ENCODE measurements at places on chromosomes 11 and 22.

DNA sequence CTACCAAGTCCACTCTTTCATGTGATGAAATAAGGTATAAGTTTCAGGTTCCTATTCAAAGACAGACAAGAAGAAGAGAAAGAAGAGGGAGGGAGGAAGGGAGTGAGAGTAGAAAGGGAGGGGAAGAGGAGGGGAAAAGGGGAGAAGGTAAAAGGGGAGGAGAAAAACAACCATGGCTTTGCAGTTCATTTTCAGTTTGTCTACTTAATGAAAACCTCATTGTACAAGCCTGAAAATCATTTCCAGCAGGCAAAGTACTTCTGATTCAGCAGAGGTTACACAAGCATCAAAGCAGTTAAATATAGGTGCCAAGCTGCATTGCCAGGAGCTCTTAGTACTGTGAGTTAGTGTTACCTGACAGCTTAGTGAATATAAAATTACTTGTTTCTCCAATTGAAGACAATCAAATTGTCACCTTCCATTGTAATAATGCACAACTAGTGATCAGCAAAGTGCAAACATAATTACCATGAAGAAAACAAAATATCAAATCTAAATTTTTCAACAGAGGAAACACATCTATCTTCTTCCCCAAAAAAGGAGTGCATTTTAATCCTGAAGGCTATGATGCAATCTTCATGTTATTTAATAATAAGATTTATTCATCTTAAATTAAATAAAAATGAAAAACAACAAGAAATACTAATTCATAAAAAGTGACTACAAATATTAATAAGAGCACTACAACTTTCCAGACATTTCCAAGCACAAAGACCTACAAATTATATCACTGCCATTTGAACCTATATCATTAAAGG lies 8.2 kb downstream of the SOX6 start:
- no peak for DNase-seq

GRCh38 chr11:121372671-121373429 lies 79.3 kb upstream of the SORL1 start:
- no peak for DNase-seq

DNA sequence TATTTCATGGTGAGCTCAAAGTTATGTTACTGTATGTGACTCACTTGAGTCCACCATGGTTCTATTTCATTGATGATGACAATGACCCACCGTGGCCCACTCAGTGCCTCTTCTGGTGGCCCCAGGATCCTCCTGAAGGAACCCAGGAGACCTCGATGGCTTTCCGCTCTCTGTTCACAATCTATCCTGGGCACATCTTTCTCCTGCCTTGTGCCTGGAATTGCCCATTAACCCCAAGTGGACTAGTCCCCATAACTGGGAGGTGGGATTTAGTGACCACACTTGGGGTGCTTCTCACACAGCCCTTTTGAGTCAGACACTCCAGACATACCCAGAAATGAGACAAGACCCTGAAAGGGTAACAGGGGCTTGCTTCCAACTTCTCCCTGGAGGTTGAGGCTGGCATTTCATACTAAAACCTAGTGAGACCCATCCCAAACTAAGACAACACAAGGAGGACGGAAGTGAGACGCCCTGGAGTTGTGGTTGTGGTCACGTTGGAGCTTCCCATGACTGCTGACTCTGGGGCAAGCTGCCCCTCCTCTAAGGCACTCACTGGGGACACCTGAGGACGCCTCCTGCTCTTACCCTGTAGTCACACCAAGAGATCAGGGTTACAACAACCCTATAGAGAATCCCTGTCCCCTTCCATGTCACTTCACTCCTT lies 22.1 kb downstream of the IGLL5 start:
- no peak for DNase-seq

DNA sequence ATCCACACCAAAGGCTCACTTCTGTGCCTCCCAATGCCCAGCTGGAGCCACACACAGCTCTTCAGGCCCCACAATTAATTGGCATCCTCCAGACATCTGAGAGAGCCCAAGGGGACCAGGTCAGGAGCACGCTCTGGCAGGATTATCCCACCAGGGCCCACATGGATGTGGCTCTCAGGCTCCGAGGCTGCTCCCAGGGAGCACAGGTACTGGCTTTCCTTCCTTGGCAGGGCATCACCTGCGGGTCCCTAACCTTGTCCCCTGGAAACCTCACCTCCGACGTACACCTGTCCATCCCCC lies 54.3 kb downstream of the CD6 start:
- DNase-seq, result no peak

GRCh38 chr22:49767355-49768062 lies 60.2 kb downstream of the BRD1 start:
- DNase-seq, result peak; percentile 59

DNA sequence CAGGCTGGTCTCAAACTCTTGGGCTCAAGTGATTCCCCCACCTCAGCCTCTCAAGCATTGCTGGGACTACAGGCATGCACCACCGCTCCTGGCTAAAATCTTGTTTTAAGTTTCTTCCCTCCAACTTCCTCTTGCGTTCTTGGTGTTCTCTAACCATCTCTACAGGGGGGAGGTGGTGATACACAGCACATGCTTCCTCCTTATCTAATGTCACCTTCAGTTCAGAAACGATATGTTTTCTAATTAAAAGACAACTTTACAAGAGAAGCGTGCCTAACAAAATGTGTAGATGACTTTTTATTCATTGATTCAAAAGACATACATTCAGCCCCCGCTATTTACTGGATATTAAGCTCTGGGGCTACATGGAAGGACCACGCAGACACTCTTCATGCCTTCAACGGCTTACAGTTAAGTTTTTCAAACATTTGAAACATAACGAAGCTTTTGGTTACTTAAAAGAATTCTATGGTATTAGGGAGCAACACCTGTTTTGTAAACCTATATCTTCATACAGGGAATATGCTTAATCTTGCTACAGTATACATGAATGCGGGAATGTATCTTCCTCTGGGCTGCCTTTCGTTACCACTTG lies 933 bp upstream of the DLAT start:
- DNase-seq, result no peak

GRCh38 chr11:1281974-1282365 lies 27.5 kb downstream of the TOLLIP start:
- no peak for DNase-seq

GRCh38 chr11:107018902-107019493 lies 722 bp upstream of the GUCY1A2 start:
- peak; percentile 75 for DNase-seq

DNA sequence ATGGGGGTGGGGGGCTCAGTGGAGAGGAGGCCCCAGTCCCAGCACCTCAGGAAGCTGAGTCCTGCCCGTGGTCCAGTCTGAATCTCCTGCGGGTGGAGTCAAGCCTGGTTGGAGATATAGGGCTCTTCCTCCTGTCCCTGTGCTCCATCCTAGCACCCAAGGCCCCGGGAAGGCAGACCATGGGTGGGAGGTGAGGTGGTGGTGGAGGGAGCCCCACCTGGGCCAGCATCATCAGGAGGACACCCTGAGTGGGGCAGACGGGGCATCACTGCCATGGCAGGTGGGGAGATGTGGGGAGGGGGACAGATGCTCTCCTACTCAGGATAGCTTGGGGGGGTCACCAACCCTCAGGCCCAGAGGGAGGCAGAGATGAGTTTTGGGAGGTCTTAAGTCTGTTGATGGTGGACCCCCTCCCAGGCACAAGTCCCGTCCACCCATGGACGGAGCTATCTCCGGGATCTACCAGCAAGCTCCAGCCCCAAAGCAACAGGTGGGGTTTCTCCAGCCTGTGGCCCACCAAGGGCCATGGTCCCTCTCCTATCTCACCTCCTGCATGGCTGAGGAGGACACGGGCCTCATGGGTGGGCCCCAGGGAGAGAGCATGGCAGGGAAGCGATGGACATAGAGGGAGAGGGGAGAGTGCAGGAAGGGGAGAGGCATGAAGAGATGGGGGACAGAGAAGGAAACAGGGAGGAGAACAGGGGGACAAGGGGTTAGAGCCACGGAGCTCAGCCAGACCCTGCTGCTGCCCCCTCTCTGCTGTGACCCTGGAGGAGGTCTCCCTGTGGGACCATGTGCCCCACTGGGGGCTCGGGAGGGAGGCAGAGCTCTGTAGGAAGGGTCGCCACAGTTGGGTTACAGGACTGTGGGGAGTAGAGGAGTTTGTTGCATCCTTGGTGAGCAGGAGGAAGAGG lies 1.3 kb downstream of the MRGPRE start:
- DNase-seq, result no peak

DNA sequence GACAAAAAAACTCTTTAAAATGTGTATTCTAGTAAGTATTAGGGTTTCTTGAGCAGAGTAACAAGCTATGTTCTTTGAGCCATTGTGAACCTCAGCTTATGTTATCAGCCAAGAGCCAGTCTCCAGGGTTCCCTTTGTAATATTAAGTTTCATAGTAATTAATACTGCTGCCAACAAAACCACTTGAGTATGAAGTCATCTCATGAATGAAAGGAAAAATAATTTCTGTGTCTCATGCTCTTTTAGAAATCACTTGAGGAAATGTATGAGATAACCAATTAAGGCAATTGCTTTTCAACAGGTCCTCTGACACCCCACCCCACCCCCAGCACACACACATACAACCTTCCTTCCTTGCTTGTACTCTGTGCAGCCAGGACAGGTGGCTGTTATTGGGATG lies 59.9 kb downstream of the BBOX1 start:
- no peak for DNase-seq

GRCh38 chr11:8807544-8808225 lies 103.3 kb upstream of the AKIP1 start:
- DNase-seq, result no peak

DNA sequence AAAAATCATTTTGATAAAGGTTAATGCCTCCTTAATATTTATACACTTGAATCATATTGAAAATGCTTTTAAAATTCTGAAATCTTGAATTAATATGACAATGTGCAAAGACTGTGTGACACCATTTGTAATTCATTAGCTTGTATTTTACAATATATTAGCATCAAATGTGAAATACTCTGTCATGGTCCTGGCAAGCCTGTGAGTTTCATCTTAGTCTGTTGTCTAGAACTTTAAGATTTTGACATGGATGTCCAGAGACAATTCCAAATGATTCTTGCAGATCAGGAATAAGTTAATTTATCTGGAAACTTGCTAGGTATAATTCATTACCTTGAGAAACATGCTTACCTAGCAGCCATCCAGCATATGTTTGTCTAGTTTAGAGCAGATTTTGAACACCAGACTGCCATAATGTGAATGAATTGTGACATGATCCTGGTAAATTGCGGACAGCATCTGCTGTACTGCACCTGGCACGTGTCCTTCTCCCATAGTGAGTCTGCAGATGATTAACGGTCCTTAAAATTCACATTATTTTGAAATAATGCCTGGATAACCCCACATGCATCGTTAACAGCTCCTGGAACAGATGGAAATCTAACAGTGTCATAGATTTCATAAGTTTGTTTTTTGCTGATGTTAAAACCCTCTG lies 34.5 kb upstream of the DEUP1 start:
- no peak for DNase-seq

DNA sequence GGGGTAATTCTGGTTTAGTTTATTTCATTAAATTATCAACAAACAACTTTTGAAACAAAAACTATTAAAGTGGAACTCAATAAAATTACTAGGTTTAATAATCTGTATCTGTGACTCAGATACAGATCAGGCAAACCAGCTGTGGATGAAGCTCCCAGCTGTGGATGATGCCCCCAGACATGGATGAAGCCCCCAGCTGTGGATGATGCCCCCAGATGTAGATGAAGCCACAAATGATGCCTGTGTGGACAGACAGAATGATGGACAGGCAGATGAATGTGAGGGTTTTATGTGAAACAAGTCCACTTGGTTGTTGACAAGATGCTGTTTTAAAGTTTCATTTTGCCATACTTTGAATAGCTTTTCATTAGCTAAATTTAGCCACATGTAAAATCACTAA lies 5.8 kb upstream of the ZNF74 start:
- DNase-seq, result no peak

DNA sequence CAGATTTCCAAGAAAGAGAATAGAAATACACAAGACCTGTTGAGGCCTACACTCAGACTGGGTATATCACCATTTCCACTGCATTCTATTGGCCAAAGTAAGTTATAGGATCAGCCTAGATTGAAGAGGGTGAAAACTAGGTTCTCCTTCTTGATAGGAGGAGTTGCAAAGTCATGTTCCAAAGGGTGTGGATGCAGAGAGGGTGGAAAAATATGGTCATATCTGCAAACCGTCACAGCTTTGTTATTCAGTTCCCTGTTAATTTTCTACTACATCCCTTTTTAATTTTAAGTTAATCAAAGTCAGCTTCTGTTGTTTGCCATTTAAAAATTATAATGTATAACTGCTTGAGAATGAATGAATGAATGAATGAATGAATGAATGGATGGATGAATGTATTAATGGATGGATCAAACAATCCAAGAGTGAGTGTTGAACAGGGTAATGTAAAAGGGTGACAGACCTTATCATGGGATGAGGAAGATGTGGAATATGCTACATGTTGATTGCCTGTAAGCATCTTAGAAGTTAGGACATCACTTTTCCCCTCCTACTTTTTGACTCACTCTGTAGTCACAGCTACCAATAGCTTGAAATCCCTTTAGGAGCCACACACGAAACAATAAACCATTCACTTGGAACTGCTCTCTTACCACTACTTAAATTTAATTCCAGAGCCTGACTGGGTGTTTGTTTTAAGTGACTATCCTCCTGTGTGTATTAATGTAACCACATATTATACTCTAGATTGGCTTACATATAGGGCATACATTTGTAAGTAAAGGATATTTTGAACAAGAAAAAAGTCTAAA lies 121.5 kb downstream of the CCDC34 start:
- peak; percentile 84 for DNase-seq

DNA sequence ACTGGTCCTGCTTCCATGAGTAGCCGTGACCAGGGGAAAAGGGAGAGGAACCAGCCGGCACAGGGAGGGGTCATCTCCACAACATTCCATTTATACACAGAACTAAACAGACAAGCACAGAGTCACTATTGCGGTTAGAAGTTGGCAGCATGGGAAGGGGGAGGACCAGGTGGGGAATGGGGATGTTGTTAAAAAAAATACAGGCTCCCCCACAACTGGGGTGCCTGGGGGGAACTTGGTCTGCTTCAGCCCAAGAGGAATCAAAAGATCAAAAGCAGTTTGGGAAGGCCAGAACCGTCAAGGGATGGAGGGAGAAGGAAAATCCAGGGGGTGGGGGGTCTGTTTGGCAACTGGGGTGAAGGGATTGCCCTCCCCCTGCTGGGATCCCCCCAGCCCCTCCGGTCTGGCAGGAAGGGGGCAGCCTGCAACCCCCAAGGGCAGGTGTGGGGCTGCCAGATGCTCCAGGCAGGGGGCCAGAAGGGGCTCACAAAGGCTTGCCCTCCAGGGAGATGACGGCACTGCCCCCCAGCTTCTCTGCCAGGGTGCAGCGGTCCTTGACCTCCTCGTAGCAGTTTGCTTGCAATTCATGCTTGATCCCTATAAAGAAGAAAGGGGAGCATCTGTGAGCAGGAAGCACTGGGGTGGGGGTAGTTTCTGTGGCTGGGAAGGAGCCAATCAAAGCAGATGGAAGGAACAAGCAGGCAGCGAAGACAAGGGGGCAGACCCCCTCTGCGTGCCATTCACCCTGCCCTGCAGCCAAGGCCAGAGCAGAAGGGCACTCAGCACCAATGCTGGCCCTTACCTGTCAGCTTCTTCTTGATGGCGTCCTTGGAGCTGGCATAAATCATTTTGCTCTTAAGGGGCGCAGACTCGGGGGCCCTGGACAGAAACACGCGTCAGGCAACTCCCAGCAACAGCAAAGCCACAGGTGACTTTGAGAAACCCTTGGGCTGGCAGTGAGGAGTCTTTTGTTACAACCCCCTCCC lies 2.8 kb downstream of the CFL1 start:
- DNase-seq, result no peak

All from PC-3 (cell line).